ENCODE measurements at places on chromosomes 7 and 10.

DNA sequence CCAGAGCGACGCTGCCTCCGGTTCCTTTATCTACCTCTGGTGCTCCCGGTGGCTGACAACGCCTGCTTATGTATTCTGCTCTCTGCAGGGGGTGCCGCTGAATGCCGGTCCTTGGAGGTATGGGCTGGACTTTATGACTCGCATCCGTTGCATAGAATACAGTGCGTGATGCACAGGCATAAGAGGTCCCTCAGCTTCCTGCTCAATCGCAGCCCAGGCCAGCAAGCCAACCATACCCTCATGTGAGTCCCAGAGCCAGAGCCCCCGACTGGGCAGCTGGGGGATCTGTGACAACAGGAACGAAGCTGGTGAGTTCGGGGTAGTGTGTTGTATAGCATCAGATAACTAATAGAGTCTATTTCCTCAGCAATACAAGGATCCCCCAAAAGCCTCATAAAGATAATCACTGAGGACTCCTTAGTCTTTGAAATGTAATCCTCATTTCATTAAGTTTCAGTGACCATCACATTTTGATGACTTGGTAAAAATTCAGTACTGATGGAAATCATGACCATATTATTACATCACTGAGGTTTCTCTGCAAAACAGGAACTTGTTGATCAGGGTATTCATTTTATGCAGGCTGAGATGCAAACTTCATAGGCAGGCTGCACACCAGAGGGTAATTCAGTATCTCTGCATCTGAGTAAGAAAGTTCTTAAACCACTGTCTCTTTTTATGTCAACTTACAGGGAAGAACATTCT, 607.8 kb downstream of the PTPRN2 start:
- no peak for DNase-seq

GRCh38 chr7:158320328-158320727, 267.3 kb downstream of the PTPRN2 start:
- DNase-seq: no peak

DNA sequence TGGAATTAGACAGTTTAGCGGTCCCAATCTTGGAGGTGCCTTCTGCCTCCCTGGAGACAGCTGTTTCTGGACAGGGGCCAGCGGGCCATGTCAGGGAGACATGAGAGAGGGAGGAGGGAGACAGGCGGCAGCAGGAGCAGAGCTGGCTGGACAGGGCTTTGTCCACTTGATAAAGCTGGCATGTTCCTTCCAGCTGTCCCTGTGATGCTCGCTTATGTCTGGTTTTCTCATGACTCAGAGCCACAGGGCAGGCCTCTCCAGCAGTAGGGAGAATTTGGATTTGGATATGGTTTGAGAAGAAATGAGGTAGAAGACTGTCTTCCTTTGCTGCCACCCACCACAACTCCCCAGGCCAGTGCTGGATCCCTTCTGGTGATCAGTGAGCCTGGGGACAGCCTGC, 51.7 kb upstream of the SORCS3 start:
- DNase-seq: peak; percentile 64

DNA sequence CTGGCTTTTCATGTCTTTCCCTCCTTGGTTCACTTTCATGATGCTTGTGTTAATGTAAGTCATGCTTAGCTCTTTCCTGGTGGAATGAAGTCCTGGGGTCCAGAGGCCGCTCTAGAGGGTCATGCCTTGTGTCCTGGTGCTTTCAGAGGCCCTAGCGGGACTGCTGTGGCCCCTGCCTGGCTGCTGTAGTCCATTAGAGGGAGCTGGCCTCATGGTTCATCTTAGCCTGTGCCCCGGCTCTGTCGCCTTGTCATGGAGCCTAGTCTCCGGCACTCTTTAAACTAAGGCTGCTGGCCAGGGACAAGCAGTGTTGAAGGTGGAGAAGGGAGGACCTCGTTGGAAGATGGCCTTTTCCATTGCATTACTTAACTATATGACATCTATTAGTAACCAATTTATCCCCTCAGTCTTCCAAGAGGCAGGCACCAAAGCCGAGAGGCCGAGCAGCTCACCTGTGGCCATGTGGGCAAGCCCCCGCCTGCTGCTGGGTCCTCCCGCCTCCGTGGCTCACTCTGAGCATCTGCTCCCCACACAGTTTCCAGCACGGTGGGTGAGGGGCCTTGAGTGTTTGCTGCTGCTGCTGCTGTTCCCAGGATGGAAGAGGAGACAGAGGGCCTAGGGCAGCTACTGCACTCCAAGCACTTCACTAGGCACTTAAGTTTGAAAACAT, 5.0 kb upstream of the NDUFB2 start:
- no peak for DNase-seq

- peak; percentile 64 for DNase-seq
These were observed 8.6 kb downstream of the GJD4 start for GRCh38 chr10:35613597-35614226.

DNA sequence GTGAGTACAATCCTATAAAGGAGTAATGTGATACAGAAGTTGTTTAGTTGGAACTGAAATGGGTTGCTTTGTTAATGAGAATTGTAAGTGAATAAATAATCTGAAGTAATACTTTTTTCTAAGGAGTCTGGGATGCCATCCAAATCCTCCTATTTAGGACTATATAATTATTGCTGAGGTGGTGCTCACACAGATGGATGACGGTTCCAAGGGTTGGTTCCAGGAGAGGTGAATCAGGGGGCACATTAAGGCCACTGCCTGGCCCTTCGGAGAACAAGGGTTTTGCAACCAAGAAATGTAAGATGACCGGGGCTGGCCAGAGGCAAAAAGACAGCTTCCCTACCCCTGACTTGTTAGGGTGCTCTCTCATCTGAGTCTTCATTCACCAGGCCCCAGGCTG, 352.7 kb downstream of the PHTF2 start:
- DNase-seq: peak; percentile 14

DNA sequence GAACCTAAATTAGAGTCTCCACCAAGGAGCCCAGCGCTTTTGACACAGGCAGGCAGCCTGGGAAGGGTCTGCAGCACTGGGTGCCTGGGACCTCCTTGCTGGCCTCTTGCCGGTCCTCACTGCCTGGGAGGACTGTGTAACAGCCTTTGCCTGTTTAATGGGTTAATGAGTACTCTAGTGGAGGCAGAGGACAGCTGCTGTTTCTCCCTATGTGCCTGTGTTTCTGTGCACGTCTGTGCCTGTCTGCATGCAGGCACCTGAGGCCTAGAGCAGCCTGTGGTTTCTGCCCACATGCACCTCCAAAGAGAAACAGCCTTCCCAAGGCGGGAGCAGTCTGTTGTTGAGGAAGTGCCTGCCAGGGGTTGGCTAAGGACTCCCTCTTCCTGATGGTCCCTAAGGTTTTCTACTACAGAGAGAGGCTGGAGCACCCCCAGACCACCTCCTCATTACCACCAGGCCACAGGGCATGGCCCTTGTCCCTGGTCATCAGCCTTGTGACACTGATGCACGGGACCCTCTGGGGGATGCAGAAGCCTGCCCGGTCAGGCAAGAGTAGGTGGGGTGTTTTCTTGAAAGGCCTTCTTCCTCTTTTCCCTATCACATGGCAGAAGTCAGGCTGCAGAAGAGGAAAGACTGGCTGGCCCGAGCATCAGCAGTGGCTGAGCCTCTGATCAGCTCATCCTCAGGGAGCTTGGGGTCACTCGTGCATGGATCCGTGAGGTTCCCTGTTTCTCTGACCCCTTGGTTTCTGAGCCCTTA, 14.2 kb downstream of the SLC29A3 start:
- no peak for DNase-seq

DNA sequence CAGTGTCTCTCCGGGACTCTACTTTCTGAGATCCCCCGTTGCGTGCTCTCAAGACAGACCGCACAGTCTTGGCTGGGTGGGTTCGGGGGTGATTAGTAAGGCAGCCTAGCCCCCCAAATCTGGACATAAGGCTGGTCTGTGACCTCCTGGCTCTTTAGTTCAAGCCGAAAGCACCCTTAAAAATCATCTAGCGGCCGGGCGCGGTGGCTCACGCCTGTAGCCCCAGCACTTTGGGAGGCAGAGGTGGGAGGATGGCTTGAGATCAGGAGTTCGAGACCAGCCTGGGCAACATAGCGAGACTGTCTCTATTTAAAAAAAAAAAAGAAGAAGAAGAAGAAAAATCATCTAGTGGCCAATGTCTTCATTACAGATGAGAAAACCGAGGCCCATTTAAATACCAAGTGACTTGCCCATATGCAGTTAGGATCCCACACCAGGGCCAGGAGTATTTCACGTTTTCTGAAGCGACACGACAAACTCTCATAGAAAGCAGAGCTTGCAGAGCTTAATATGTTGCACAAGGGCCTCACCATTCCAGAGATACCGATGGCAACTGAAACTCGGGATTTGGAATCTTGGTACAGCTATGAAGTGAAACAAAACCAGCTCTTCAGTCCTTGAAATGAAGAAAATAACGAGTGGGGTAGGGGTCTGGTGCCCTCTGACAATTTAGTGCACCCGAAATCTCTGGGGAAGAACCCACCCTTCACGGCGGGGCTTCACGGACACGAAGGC, 703 bp upstream of the HILPDA start:
- DNase-seq: peak; percentile 42

DNA sequence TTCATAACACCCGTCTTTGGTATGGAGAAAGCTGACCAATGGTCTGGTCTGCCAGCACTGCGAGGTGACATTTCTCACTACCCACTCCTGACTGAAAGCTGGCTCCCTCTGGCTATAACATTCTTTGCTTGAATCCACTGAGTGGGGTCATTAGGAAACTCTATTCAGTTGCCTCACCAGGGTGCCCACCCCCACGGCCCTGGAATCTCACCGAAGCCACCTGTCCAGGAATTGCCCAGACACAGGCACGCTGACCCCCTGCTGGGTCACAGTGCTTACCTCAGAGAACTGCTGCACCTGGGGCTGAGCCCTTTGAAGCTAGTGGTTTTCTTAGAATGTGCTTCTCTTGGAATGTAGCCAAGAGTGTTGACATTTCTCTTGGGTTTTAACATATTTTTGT, 28.6 kb downstream of the HECW1 start:
- DNase-seq: no peak

- no peak for DNase-seq
These were observed 50.8 kb upstream of the RSU1 start for GRCh38 chr10:16867990-16868389.

GRCh38 chr10:22854935-22855421, 72.9 kb upstream of the ARMC3 start:
- no peak for DNase-seq

Measured in ELR (cell line).